ENCODE measurements at places on chromosomes 16 and 17.

- no peak for DNase-seq
Measured at GRCh38 chr17:49494399-49494985, 601 bp upstream of the NGFR start.

- DNase-seq: no peak
Measured at GRCh38 chr17:50130559-50131305, 772 bp upstream of the SAMD14 start.

DNA sequence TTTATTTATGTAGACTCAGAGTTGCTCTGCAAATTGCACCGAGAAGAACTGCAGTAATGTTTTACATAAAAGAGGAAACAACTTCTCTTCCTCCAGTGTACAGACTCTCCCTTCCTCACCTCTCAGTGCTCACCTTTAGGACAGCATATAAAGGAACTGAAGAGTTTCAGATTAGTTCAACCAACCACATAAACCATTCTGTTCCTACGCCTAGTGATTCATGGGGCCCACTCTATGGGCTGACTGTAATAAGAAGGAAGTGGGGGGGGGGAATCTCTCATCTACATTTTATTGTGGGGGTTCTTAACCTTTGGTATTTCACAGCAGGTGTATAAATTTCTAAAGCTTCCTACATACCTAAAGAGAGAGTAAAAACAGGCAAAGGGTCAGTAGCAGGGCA is 18.3 kb downstream of the ZSWIM7 start:
- DNase-seq: no peak

DNA sequence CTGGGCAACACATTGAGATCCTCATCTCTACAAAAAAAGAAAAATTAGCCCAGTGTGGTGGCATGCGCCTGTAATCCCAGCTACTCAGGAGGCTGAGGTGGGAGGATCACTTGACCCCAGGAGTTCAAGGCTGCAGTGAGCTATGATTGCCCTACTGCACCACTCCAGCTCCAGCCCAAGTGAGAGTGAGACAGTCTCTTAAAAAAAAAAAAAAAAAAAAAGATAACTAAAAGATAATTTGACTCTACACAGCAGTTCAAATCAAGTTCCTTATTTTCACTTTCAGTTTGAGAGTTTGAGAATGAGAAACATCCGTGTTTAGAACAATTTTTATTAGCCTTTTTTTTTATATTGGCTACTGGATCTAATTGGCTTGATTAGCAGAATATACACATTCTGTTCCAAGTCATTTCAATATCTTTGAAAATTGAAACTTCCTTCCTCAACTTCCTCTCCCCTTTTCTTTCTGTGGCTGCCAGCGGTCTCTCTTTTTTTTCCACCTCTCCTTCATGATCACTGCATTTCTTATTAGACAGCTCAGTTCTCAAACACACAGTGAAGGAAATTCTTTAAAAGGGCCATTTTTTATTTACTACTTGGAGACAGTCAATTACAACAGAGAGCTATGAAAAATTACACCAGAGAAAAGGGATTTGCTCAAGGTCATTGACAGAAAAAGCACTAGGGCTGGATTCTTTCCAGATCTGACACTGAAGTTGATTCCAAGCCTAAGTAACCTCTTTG is 4.5 kb upstream of the ACSF2 start:
- peak; percentile 27 for DNase-seq

GRCh38 chr17:1003972-1004768 is 7.2 kb downstream of the TIMM22 start:
- DNase-seq: no peak

DNA sequence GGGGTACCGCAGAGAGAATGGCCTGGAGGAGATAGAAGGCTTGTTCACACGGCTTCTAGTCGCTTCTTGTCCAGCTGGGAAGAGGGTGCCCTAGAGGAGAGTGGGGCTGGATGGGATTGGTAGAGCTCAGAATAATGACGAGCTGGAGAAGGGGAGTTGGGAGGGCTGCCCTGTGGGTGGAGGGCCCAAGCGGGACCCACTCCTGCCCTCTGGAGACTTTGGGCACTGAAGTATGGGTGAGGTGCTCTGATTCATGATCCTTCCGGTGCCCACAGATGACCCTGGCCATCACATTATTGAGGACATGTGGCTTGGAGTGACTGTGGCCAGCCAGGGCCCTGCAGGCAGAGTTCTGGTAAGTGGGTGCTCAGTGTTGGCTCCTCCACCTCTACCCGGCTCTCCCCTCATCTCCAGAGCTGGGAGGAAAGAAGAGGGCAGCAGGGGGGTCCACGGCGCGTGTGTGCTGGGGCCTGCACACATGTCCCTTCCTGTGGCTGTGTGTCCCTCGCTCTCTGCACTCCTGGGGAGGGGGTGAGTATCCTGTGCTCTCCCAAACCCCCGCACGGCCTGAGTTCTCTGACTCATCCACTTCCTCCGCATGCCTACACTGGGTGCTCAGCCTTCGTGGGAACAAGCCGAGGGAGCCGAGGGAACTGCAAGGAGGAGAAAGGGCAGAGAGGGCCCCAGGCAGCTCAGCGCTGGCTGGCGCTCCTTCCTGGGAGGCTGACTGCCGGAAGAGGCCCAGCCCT is 8.5 kb downstream of the ITGA3 start:
- peak; percentile 97 for DNase-seq

GRCh38 chr16:21341101-21341500 is 63.0 kb upstream of the CRYM start:
- no peak for DNase-seq

GRCh38 chr17:4256952-4257351 is 6.8 kb downstream of the ANKFY1 start:
- no peak for DNase-seq

DNA sequence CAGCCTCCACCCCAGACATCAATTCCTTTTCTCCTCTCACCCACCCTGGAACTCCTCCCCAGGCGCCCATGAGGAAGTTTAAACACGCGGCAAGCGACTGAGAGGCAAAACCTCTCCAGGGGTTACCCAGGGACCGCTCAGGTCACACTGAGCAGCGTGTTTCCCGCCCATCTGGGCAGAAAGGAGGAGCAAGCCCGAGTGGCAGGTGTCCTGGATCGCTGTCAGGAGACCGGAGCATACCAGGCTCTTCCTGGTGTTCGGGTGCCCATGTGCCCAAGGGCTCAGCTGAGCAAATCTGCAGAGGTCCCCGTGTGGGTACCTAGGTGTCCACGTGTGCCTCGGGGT is 491 bp downstream of the SLC25A19 start:
- no peak for DNase-seq

DNA sequence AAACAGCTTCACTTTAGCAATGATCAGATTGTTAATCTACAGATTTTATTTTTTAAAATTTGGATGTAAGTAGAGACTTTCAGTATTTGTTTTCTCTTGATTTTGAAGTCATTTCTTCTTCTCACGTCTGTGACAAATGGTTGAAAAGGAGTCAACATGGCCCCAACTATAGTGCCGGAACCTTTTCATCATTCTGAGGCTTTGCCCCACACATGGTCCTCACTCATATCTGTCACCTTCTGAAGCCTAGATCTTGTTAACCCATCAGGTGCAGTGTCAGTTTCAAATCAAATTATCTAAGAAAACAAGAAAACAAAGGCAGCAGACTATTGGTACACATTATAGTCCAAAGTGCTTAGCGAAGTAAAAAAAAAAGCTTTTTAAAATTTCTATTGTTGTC is 124.1 kb downstream of the TRIM37 start:
- no peak for DNase-seq

DNA sequence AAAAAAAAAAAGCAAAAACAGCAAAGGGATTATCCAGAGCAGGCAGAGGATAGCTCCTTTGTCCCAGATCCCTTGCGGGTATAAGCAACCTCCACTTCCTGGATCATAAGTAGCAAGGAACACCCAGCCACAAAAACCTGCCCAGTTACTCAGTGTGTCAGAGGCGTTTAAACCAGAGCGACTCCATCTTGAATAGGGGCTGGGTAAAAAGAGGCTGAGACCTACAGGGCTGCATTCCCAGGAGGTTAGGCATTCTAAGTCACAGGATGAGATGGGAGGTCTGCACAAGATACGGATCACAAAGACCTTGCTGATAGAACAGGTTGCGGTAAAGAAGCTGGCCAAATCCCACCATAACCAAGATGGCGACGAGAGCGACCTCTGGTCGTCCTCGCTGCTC is 33.4 kb upstream of the HELZ start:
- DNase-seq: no peak

GRCh38 chr17:78151514-78152008 is 5.4 kb downstream of the C17orf99 start:
- no peak for DNase-seq

DNA sequence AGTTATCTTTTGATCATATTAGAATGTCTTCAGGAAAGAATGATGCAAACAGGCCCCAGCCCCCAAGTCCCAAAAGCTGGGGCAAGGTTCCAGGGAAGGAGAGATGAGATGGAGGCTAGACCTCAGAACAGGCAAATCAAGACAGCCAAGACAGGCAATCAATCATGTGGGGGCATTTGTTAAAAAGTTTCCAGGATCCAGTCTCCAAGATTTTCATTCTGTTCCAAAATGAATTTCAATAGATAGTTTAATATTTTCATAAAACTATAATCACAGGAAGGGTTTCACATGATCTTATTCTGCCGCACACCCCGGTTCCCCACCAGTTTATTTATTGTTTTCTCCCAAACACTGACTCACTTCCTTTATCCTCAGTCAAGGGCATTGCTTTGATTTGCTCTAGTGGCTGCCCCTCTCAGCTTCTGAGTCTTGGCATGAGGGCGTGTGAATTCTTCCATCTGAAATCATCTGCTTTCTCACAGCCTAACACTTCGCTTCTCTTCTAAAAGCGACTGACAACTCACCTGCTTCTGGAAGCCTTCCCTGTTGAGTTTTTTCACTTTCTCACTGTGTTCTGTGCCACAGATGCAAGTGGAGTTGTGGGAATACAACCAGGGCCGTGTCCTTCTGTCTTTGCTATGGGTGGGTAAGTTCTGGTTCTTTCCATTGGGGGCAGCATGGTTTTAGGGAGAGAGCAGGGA is 12.2 kb upstream of the TERF2 start:
- DNase-seq: peak; percentile 85

DNA sequence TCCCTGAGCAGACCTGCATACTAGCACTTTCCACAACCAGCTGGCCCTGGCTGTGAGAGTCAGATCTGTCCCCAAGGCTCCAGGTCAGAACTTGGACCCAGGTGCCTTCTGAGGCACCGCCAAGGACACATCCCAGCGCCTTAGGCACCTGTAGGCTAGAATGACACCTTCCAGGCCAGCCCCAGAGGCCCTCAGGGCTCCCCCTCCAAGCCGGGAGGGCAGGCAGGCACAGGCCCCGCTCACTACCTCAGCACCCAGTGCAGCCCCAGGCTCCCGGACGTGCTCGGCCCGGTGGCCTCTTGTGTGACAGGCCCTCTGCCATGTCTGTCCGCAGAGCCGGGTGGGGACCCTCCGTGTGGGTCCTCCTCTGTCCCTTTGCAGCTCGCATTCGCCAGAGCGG is 56.3 kb upstream of the CMIP start:
- no peak for DNase-seq

DNA sequence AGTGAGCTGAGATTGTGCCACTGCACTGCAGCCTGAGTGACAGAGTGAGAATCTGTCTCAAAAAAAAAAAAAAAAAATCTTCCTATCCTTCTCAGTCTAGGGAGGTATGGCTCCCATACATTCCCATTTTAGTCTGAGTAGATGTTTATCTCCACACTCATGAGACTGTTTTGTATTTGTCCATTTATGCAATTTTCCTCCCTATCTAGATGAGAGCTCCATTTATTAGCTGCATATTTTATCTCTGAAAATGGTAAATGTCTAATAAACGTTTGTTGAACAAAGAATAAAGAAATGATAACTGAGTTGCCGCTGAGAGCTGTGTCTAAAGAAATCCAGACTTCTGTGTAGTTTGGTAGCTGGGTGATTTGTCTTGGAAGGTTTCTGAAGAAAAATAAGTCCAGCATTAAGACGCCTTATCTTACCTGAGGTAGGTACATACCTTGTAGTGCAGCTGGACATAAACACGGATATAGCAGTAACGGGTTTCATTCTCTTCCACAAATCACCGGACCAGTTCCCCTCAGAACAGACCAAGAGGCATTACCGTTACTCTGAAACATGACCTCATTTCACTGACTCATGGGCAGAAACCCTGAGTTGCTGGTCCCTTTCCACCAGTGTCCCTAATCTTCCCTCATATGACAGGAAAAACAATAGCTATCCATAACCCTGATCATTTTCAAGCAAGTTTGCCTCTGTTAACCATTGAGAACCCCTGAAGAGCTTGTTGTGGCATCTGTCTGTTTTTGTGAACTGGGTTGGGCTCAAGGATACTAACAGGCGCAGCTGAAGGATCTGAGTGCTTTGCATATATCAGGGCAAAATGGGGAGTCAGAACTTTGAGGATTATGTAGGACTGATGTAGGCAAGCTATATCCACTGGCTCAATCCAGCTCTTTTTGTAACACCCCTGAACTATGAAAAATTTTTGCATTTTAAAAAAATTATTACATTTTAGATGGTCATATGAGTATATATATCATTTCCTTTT is 177.4 kb upstream of the XYLT1 start:
- no peak for DNase-seq

GRCh38 chr16:68744744-68745280 is 7.7 kb downstream of the CDH1 start:
- DNase-seq: peak; percentile 34

DNA sequence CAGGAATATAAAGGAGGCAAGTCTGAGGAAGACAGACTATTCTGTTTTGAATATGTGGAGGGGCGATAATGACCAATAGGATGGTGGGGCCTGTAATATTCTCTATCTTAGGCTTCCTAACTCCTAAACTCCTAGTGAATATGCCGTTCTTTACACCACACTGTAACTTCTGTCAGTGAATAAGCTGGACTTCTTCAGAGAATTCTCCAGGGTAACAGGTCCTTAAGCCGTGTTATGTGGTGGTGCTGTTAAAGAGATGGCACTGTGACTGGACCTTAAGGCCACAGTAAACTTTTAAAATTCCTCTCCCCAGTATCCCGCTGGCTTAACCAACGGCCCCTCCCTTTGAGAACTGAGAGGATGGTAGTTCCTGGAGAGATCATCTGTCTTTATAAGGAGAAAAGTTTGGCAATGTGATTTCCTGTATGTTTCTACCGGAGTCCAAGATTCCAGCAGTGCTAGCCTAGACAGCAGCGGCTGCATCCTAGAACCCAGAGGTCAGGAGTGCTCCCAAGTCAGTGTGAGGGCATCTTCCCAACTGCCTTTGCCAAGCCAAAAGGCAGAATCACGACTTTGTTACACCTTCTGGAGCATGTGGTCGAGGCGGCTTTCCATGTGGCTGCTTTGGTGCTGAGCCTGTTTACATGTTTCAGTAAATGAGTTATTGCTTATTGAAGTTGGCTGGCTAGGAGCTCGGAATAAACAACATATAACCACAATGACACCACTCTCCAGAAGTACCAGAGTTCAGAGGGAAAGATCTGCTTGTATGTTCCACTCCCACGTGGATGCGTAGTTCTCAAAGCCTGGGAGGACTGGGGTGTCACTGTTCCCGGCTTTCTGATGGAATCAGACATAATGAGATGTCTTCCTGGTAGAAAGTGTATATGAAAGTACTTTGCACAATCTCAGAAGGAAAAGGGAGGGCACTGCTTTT is 41.0 kb downstream of the TUBD1 start:
- DNase-seq: peak; percentile 71

DNA sequence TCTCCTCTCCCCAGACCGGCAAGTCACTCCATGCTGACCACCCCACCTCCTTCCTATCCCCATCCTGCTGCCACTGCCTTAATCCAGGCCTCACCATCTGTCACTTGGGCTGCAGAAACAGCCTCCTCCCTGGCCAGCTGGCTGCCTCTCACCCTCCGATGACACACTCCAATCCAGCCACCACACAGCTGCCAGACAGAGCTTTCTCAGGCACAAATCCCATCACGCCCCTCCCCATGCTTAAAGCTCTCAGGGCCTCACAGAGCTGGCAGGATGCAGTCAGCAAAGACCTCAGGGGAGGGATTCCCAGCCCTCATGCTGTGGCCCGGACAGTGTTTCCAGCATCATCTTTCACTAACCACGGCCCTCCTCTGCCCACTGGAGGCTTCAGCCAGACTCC is 13.7 kb downstream of the CAMKK1 start:
- DNase-seq: peak; percentile 68

- no peak for DNase-seq
Measured at GRCh38 chr16:87951552-87952538, 611 bp downstream of the BANP start.
